Activated T-helper 1 cell treated with anti-CD3 and anti-CD28 coated beads, Interleukin-12 subunit alpha, Interleukin-12 subunit beta, Interleukin-2, Interleukin-4 antibody, amounts not matched to agents 30 ng/mL and 10 ng/mL and 1 ng/mL, durations not matched to agents 14 hours and 24 hours and 36 hours (primary cell): ENCODE measurements at places on chromosomes 13 and 19.
A peak's percentile ranks its signal among the peaks of the same experiment; 100 is the strongest.

DNA sequence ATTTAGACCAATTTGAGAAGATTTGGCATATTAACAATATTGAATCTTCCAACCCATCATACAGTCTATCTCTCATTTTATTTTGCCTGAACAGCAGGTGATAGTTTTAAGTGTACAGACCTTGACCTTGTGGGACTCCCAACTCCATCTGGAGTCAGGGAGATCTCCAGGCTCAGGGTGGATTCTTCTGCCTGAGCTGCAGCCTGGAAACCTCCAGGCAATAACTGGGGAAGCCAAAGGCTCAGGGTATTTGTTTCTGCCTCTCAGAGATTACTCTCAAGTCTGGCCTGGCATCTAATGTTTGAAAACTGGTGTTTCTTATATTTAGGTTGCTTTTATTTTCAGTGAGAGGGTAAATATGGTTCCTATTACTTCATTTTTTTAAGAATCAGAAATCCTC, 102.1 kb upstream of the C1QTNF9B start:
- DNase-seq, result no peak

DNA sequence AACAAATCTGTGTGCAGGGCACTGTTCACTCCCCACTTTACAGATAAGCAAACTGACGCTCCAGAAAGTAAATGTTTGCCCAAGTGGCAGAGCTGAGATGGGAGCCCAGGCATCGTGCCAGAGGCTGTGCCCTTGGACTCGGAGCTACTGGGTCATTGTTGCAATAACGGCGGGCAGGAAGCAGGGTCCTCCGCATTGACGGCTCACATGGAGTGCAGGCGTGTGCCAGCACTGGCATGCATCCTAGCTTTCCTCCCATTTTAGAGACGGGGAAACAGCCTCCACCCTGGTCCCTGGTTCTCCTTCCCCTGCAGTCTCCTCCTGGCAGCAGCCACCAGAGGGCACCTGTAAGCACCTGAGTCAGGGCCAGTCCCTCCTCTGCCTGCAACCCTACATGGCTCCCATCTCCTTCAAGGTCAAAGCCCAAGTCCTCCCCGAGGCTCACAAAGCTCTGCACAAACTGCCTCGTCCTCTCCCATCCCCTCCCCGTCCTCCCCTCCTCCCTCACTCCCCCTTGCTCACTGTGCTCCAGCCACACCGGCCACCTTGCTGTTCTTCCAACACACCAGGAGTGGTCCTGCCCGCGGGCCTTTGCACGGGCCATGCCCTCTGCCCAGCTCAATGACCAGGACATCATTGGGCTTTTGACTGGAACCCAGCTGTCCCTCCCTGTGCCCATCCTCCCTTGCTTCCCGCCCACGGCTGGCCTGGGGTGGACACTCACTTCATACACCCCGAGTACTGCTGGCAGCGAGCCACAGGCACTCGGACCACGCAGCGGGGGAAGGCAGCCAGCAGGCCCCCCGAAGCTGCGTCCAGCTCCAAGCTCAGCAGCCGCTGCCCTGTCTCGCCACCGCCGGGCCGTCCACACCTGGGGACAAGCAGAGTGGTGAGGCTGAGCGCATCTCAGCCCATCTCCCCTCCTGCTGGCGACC, 7.7 kb upstream of the LRG1 start:
- no peak for DNase-seq

DNA sequence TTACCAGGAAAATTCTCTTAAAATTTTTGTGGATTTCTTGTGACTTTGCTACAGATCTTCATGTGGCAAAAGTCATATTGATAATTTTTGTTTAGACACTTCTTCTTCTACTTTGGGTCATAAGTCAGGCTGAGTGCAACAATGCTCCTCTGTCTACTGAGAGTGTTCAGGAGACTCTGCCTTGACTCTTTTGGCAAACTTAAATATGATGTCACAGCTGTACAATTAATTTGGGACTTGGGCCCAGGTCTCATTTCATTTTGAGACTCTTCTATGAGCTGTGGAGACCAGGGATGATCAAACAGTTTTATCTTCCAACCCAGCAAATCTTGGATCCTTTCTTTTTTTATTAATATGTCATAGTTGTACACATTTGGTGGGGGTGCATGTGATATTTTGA, 19.7 kb upstream of the IPO5 start:
- no peak for DNase-seq

- no peak for DNase-seq
Measured at GRCh38 chr19:32921624-32922023, 50.1 kb downstream of the CEP89 start.

DNA sequence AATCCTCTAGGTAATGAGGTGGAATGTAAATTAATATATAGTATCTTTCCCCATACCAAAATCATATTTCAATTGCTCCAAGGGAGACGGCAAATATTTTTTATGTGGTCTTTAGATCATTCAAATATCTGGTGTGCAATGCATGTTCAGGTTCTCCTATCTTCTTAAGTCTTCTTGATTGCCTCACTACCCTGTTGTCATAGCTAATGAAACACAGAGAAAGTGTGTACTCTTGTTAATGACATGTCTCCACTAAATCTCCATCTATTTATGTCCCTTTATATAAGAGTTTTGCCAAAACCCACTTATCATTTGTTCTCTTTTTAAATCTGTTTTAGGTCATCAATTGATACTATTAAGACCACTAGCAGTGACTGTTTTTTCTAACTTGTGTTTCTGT, 6.6 kb downstream of the STARD13 start:
- DNase-seq, result no peak

DNA sequence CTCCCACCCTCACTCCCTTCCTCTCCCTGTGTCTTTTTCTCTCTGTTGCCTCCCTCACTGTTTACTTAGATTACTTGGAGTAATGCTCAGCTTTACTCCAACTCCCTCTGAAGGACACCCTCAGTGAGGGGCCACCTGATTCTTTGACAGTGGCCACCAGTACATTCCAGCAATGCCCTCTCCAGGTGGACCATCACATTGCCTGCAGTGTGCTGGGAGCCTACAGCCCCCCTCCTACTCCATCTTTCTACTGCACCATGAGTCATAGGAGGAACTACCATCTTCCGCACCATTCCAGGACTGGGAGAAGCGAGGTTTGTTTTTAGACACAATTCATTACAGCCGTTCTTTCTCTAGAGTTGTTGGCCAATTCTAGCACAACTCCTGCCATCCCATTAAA, 96.6 kb upstream of the POSTN start:
- no peak for DNase-seq

- DNase-seq, result no peak
Measured at GRCh38 chr13:51620165-51620983, 36.1 kb downstream of the WDFY2 start.

DNA sequence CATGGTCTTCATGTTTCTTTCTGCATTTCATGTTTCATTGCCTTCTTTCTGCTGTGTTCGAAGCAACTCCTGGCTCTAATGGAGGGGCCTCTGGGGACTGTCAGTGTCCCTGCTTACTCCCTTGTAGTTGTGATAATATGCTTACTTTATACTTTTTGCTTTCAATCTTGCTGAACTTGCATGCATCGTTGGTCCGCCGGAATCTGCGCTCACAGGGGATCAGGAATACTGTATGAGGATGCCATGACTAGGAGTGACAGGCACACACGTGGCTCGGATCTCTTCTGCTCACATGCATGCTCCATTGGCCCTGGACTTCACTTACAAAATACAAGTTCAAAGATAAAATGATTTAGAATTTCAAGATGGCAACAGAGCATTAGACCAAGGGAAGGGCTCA, 108.8 kb downstream of the SIPA1L3 start:
- DNase-seq, result no peak

- no peak for DNase-seq
Measured at GRCh38 chr13:73607489-73608156, 526.6 kb downstream of the KLF12 start.

DNA sequence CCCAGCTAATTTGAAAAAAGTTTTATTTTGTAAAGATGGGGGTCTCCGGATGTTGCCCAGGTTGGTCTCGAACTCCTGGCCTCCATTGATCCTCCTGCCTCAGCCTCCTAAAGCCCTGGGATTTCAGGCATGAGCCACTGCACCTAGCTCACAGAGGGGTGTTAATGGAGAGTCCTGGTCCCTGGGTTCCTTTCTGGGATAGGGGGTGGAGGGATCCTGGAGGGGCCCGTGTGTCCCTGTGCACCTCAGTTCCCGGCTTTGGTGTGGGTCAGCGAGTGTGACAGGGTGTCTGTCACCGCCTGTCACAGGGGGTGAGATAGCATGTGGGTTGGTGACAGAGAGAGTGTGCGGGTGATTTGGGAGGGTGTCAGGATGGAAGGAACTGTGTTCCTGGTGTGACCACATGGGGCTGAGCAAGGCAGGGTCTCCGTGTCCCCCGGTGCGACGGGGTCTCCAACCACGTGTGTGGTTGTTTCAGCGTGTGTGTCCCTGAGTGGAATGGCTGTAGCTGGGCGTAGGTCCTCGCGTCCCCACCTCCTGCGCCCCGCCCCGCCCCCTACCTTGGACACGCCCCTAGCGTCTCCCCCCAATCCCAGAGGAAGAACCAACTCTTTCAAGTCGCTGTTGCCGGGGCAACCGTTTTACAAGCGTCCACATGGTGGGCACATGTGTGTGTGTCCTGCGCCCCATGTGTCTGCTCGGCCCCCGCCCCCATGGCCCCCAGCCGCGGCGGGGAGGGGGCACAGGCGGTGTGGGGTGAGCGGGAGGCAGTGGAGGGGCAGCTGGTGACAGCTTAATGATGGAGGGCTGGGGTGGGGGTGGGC, 2.9 kb upstream of the NRTN start:
- DNase-seq, result no peak

GRCh38 chr19:46721269-46722003, 4.5 kb upstream of the PRKD2 start:
- no peak for DNase-seq

GRCh38 chr13:21478881-21479808, 20.0 kb upstream of the ZDHHC20 start:
- peak; percentile 26 for DNase-seq

GRCh38 chr13:91534996-91535395, 136.6 kb downstream of the GPC5 start:
- DNase-seq, result no peak

GRCh38 chr19:39631178-39631577, 24.5 kb upstream of the LGALS16 start:
- no peak for DNase-seq

DNA sequence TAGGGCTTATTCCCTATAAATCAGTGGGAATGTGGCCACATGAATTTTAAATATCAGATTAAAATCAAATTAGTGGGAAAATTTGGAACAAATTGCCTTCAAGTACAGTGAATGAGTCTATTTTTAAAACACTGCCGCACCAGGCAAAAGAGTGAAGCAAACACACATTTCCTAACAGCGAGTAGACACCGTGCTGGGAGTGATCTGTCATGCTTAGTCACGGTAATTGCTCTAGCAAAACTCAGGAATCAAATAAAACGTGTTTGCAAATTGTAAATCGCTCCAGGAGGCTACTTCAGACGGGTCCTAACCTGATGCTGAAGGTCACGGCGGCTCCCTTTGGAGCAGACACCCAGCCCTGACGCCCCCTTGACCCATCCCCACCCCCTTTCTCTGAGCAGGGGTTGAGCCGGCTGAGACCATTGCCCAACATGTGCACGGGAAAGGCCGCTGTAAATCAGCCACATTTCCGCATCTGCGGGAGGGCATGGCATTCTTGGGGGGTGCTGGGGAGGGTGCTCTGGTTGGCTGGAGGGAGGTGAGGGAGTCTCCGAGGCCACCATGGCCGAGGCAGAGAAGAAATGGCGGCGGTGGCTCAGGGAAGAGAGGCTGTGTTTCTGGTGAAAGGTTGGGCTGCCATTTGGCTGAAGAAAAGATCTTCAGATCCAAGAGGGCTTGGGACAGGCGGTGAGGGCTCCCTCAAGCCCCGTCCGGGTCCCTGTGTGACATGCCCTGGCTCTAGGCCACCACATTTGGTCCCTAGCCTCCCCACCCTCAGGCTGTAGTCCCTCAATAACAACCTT, 8.9 kb downstream of the CEBPA start:
- DNase-seq, result no peak

DNA sequence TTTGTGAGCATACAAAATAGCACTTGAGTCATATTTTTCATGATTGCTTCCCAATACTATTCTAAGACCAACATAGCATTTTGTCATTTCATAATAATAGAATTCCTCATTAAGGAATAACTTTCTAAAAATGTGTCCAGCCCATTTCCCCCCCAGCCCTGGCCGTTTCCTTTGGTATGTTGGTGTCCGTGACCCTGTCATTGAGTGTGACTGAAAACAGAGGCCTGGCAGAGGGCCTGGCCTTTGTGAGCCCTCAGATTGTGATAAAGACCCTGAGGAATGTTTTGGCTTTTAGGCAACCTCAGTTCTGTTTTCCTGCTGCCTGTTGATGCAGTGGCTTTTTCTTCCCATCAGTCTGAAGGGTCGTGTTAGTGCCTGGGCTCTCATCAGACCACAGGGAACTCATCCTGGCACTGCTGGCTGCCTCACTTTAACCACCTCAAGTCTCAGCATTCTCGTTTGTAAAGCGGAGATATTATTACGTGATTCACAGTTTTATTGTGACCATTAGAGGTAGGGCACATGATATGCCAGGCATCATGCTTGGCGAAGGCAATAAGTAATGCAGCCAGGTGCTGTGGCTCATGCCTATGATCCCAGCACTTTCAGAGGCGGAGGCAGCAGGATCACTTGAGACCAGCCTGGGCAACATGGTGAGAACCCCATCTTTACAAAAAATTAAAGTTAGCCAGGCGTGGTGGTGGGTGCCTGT, 13.8 kb downstream of the SPINT2 start:
- DNase-seq, result no peak

DNA sequence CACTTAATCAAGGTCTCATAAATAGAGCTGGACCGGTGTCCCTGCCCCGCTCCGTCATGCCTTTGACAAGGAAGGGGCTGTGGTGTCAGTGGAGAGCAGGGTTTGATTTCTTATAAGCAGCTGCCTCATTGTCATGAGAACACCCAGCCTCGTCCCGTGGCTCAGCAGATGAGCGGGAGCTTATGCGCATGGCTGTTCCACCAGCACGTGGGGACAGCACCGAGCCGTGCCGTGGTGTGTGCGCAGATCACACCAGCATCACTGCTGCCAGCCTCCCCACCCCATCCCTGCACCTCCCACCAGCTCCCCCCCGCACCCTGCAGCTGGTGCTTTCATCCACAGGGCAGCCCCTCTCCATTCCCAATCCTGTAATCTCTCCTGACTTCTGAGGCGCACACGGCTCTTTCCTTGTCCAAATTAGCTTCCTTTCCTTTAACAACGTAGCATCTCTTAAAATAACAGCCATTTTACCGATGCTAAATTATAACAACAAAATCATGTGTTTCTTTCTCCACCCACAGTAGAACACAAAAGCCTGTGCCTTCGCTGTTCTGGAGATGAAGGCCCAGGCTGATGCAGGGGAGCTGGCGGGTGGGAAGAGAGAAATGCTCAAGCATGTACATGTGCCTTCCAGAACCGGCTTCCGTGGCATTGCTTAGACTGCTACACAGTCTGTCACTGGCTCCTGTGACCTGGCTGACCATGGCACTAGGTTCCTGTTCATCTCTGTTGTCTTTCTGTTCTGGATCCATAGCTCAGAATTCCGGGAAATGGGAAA, 96.8 kb downstream of the RAB20 start:
- DNase-seq, result no peak

- DNase-seq, result no peak
Measured at GRCh38 chr13:34857558-34858325, 84.3 kb upstream of the NBEA start.

DNA sequence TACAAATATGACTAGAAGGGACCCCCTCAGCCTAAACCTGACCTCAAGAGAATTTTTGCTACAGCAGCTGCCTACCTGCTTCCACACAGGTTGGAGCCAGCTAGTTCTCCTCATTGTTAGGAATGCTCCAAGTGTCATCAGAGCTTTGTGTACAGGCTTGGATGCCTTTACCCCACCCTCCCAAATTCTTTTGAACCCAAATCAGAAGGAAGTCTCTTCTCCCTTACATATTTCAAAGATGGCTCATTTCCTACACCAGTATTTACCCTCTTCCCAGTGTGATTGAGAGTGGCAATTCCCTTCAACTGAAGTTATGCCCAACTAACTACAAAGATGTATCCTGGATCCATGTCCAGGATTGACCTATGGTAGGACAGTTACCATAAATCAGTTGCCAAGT, 323.2 kb downstream of the OXGR1 start:
- DNase-seq, result no peak
